NCI-H460 (cell line): ENCODE measurements at places on chromosomes 2 and 18. TPM values are rescaled to one million over a fixed set of nuclear protein-coding genes. Genes with fewer than 3 reads are reported as not detected.

Gene LOXHD1
- total RNA-seq: not detected in 2 replicates

Gene SPATA3
- not detected in 2 replicates for total RNA-seq

Gene CNGA3
- total RNA-seq: not detected in 2 replicates

Gene NEU4
- 0.35 and 0.37 TPM in 2 replicates for total RNA-seq

Gene CETN1
- not detected in 2 replicates for total RNA-seq

GRCh38 chr18:10444314-10445006 lies 10.0 kb upstream of the APCDD1 start:
- DNase-seq: no peak

DNA sequence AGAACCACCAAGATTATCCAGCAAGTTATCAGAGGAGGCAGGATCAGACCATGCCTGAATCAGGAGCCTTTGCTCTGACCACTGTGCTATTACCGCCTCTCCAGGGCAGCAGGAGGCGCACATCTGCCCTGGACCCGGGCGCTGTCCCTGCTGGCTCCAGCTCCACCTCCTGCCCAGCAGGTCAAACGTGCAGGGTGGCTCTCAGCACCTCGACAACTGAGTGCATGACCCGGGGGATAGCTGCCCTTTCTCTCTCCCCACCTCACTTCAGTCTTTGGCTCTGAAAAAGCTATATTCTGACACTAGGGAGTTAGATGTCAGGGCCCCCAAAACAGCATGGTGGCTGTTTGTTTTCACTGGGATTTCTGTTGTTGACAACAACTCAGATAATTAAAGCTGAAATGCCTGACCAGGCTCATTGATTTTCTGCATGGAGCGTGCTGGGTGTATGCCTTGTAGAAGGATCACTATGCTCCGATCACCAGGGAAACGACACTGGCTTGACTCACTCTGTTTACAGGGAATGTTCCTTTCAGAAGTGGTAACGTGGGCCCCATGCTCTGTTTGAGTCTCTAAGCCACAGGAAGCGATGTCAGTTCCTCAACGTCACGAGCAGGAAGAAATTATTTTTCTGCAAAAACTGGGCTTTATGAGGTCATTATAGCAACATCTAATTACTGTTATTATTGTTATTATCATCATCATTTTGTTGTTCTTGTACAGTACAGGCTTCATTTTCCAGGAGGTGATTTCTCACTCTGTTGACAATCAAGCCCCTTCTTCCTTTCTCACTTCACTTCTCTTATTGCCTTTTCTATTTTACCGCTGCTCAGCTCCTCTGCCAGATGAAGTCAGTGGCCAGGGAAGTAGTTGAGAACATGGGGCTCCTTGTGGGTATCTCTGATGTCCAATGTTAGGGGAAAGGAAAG lies 125.6 kb downstream of the PLB1 start:
- peak; percentile 25 for DNase-seq

DNA sequence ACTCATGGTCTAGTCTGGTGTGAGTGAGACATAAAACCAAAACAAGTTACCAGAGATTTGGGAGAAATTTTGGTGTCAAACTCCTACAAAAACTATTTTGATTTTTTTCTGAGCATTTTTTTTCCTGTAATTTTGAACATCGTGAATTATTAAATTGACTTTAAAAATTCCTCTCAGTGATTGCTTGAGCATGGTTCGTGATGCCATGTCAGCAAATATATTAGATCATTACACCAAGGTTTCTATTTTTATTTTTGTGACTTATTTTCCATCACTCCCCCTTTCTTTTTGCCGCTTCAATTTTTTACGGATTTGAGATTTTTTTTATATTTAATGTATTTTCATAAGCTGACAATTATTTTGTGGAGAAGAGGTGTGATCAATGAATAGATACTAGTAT lies 613.9 kb upstream of the LRATD1 start:
- DNase-seq: no peak

GRCh38 chr2:215431778-215432758 lies 3.8 kb downstream of the FN1 start:
- no peak for DNase-seq

DNA sequence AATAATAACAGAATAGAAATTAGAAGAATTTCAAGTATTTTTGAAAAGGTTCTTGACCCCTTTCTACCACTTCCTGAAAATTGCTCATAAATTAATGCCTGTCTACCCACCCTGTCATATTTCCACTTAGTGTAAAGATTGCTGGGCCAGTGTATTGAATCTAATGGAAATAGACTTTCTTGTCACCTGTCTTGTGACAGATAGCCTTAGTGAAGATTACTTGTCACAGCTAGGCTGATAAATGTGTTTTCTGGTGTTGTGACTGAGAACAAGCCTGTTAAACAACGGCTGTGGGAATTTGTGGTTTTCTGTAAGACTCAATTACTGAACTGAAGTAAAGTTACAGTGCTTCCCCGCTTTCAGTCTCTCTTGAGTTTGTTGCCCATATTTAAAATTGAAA lies 37.0 kb downstream of the PIK3C3 start:
- DNase-seq: no peak

GRCh38 chr18:75727456-75727855 lies 300.0 kb upstream of the SMIM21 start:
- no peak for DNase-seq

DNA sequence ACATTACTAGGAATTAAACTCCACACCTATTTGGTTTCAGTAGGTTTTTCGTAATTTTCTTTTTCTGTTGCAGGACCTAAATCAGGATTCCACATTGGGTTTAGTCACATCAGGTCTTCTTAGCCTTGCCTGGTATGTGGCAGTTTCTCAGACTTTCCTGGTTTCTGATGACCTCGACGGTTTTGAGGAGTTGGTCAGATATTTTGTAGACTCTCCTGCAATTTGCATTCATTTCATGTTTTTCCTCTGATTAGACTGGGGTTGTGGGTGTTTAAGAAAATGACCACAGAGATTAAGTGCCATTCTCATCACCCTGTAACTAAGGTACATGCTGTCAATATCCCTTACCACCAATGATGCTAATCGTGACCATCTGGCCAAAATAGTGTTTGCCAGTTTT lies 97.3 kb upstream of the ST6GAL2 start:
- no peak for DNase-seq

- DNase-seq: no peak
These were observed 88.2 kb upstream of the RAPGEF4 start for GRCh38 chr2:172647439-172647838.

DNA sequence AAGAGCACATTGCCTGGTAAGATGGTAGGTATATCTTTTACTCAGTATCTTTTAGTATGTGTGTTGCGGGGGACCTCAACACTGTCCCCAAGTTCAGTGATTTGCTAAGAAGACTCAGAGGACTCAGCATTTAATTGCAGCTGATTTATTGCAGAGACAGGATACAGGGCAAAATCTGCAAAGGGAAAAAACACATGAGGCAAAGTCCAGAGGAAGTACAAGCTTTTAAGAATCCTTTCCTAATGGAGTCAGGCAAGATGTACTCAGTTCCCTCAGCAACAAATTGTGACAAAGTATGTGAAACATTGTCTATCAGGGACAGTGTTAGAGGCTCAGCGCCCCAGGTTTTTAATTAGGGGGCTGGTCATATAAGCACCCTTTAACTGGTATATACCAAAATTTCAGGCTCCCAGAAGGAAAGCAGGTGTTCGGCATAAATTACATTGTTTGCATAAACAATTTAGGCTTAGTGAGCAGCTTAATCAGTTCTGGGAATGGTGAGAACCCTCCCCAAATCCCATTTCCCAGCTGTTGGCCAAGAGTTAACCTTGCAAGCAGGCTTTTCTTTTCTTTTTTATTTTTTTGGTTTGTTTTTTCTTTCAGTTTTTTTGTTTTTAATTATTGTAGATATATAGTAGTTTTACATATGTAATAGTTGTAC lies 41.7 kb downstream of the RAB3GAP1 start:
- DNase-seq: no peak
